Dermis blood vessel endothelial cell (primary cell): ENCODE measurements at places on chromosomes 1 and 21. TPM values are rescaled to one million over a fixed set of nuclear protein-coding genes. Genes with fewer than 3 reads are reported as not detected.
A peak's percentile ranks its signal among the peaks of the same experiment; 100 is the strongest.

DNA sequence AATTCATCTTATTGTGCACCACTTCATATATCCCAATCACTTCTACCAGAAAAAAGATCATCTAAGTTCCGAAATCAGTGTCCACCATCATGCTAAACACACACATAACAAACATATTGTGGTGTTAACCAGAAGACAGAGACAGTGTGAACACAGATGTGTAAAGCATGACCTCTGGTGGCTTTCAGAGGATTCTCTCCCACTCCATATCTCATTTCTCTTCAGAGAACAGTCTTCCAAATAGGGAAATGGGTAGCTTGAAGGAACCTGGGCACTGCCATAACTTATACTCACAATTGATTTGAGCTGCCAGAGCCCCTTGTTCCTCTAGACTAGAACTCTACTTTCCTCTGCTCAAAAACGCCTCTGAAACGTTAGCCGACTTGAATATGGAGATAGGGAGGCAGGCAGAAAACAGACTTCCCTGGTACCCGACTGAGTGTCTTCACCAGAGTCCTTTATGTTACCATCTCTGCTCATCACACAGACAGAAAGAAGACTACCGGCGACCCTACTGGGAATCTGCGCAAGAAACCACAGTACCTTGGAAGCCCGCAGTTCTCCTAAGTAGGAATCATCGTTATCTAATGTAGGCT, 1.8 kb upstream of the ELAPOR1 start:
- DNase-seq = peak; percentile 49

DNA sequence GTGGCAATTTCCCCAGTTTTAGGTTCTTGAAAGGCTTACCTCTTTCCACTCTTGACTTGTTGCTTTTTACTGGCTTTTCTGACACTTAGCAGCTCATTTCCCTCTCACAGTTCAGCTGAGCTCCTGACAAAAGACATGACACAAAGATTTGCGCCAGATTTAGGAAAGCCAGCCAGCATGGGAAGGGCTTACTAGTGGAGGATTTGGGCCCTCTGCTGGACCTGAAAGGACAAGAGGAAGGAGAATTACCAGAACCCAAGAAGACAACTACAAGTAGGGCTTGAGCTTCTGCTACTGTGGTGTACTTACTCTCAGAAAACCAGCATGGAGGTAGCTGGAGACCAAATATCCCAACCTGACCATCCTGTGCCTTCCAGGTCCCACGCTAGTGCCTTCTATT, 784.5 kb downstream of the BRINP3 start:
- DNase-seq = no peak

Gene CFHR5
- not detected in 2 replicates for total RNA-seq

DNA sequence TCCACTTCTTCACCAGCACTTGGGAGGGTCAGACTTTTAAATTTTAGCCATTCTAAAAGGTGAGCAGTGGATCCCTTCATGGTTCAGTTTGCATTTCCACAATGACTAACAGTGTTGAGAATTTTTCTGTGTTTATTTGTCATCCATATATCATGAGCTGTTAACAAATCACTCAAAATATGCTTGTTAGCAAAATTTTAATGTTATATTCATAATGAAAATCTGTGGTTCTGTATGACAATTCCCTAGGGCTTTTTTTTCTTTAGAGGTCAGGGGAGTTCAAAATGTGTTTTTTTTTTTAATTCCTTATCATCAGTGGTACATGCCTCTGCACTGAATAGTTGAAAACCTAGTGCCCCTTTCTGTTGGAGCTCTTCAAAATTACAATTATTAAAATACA, 682.2 kb upstream of the ADGRL2 start:
- DNase-seq = no peak

DNA sequence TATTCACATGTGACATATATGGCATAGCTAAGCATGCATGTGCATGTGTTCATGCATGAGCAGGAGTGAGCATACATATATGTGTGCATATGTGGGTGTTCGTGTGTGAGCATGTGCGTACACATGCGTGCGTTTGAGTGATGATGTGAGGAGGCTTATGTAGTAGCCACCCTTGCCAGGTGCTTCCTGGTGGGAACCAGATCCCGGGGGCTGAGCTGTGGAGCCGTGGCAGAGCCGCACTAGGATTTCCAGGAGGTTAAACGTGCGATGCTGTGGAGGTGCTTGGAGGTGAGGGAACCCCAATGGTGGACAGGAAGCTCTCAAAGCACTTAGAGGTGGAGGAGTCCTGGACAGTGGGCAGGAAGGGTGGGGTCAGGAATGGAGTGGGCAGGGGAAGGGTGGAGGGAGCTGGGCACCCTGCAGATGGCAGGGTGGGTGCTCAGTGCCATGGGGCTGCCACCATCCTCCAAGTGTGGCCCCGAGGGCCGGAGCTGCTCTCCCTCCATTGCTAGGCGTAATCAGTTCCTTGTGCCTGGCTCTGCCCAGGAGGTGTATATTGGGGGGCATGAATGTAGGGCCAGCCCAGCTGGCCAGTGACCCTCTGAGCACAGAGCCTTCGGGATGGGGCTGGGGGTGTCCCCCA, 48.5 kb downstream of the COL18A1 start:
- no peak for DNase-seq

Gene CD1D
- total RNA-seq = not detected in 2 replicates

GRCh38 chr1:109392037-109392787, 5.5 kb downstream of the SORT1 start:
- no peak for DNase-seq

Gene KRTAP19-1
- total RNA-seq = not detected in 2 replicates

- DNase-seq = no peak
Observed at GRCh38 chr1:65724151-65724550, 68.5 kb upstream of the PDE4B start.

DNA sequence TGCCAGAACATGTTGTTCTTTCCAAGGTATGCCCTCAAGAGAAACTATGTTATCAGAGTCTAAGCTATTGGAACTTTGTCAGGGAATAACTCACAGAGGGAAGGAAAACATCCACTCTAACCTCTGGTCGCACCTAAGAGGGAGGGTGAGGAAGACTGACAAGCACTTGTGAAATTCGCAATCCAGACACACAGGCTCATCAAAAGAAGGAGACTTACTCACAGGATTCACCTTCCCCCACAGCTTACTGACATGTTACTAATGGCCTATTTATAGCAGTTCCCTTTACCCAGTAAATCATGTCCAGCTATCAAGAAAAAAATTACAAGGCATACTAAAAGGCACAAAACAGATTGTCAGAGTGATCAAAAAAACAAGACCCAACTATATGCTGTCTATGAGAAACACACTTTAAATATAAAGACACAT, 36.9 kb downstream of the WDR64 start:
- DNase-seq = no peak

DNA sequence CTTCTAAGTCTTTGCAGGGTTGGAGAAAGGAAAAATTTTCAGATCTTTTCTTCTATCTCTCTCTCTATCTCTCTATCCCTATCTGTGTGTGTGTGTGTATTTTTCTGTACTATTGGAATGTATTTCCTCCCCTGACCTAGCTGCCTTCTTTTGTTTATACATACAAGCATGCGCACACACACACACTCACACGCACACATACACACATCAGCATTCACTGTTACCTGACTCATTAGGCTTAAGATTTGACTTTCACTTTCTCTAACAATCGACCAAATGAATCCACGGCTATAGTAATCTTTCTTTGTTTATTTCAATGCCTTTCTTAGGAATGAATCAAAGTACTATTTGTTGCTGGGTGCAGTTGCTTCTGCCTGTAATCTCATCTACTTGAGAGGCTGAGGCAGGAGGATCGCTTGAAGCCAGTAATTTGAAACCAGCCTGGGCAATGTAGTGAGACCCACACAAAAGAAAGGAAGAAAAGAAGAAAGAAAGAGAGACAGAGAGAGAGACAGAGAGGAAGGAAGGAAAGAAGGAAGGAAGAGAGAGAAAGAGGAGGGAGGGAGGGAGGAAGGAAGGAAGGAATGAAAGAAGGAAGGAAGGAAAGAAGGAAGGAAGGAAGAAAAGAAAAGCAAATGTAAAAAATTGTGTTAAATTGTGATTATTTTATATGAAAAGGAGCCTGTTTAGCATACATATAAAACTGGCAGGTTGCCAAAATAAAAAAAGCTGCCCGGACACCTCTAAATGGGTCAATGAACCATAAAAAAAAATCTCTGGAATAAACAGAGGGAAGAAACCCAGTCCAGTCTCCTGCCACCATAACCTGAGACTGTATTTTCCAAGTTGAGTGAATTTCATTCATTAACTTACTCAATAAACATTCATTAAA, 206.8 kb downstream of the ZNF326 start:
- DNase-seq = peak; percentile 20

Gene PSRC1
- 1.0 and 8.4 TPM in 2 replicates for total RNA-seq

Gene LAMC2
- total RNA-seq = 0.70 and 1.5 TPM in 2 replicates

Gene CFHR1
- total RNA-seq = not detected in 2 replicates

Gene TRABD2B
- under 0.01 TPM in 1 of 2 replicates, not detected in the other for total RNA-seq

GRCh38 chr1:223849352-223850254, 3.9 kb upstream of the TP53BP2 start:
- DNase-seq = no peak

GRCh38 chr1:235749755-235750300, 100.2 kb upstream of the GNG4 start:
- DNase-seq = peak; percentile 20

DNA sequence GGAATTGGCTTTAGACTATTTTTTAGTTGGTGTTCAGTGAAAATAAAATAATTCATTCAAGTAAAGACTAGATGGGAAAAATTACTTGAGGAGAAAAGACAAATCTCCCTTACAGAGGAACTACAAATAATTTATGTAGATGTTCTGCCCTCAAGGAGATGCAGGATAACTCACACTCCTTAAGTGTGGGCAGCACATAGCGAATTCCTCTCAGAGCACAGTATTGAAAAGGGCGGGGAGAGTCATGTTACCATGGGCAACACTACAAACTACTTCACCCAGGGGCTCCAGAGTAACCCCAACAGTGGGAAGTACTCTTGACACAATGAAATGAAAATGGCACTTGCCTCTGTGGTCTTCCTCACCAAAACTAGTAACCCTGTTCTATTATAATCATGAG, 20.6 kb upstream of the LAMC2 start:
- no peak for DNase-seq

Gene ACOT11
- total RNA-seq = 1.0 and 3.0 TPM in 2 replicates

DNA sequence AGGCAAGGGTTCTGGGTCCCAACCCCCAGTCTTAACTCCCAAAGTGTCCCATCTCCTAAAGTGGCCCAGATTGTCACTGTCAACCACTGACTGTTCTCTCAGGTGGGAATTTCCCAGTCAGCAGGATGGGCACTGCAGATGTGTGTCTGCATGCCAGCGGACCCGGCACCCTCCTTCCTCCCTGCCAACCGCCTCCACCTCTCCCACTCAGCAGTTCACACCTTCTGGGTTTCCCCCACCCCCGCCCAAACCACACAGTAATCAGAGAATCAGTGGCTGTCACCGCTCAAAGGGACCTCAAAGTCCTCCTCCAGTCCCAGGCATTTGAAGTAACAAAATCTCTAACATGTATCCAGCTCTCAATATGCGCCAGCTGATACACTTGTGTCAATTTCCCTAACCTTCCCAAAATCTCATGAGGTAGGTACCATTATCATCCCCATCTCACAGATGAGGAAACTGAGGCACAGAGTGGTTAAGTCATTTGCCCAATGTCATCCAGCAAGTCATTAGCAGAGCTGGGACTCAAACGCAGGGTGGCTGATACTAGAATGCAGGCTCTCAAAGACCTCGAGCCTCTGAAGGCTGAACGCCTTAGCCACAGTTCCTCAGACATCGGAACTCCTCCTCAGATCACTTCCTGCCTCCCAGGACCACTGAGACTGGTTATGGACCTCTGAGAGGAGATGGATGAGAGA, 4.8 kb downstream of the RUNX3 start:
- no peak for DNase-seq

DNA sequence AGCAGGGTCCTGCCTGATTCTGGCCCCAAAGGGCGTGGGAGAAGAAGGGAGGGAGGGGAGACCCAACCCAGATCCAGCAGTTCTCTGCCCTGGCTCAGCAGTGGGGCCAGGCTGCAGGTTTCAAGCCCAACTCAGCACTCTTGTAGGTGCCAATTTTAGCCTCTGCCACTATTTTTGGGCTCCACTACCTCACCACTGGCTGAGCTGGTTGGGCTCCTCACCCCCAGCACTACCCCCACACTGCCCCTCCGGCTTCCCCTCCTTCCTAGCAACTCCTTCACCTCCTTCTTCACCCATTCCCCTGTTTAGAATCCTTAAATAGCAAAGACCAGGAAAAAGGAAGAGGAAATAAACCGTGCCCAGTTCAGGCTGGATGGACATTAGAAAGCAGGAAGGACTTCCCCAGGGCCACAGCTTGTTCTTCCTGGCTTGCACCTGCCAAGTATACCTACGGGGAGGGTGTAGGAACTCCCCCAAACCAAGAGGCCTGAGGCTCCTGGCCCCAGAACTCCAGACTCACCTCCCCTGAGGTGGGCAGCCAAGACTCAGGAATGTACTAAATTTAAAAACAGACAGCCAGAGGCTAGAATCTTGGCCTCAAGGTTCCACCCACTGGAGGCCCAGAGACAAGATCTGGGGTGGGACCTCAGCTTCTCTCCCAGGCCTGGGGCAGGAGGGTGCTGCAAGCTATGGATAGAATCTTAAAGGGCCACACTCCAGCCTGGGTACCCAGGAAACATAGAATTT, 1.4 kb upstream of the ARHGEF2 start:
- DNase-seq = no peak

Gene BRDT
- not detected in 2 replicates for total RNA-seq
